Heart left ventricle (tissue), 16 donors: ENCODE measurements at places on chromosomes 5 and 9.

- DNase-seq = no peak
These were observed 284.5 kb downstream of the MAT2B start for GRCh38 chr5:163789870-163790269.

DNA sequence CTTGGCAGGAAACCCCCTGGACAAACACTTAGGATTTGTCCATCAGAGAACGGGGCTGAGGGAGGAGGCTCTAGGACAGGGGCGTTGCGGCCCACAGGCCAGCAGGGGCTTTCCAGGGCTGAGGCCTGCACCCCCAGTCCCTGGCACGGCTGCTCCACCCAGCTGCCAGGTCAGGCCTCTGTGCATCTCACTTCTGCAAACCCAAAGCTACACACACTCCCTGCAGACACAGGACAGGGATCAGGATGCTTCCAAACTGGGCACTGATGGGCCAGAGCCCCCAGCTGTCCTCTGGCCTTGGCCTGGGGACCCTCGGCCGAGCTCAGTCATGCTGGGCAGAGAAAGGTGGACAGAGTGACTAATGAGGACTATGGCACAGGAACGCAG, 106.2 kb upstream of the SARDH start:
- no peak for DNase-seq

GRCh38 chr9:98603821-98604383, 104.8 kb downstream of the GABBR2 start:
- no peak for DNase-seq

DNA sequence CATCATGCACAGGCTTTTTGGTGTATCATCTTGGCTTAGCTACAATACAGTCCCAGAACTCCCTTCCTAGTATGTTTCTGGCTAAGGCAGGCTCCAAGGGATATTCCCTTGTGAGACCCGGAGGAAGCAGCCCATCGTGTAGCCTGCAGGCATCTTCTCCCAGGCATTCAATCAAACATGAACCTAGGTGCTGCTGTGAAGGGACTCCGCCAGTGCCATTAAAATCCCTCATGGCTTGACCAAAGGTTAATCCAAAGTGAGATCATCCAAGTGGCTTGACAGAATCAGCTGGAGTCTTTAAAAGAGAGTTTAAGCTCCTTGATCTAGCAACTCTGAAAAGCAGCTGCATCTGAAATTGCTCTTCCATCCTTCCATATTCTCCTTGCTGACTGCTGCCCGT, 333.9 kb downstream of the DIRAS2 start:
- DNase-seq = no peak

DNA sequence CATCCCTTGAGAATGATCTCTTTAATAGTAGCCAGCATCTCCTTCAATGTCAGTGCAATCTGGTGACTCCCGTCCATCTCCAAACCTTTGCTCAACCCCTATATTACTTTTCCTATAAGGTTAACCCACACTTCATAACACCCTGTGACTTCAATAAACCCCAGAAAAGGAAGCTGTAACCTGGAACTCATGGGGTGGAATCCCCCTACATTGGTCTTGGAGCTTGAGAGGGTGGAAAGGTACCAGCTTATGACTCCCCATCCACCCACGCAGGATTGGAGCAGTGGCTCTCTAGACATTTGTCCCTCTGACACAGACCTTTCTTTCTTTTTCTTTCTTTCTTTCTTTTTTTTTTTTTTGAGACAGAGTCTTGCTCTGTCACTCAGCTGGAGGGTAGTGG, 54.7 kb upstream of the ZFR start:
- DNase-seq = no peak

GRCh38 chr5:140020601-140021177, 22.4 kb downstream of the NRG2 start:
- DNase-seq = no peak

DNA sequence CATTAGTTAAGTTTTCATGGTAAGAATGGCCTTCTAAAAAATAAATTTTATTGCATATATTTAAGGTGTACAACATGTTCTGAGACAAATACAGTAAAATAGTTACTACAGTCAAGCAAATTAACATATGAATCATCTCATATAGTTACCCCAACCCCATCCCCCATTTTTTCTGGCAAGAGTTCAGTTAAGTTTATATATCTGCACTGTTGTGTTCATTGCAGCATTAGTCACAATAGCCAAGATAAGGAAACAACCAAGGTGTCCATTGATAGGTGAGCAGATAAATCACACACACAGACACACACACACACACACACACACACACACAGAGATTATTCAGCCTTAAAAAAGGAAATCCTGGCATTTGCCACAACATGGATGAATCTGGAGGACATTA, 37.2 kb upstream of the OTULIN start:
- no peak for DNase-seq

- DNase-seq = no peak
These were observed at the start of gene FOXB2 for GRCh38 chr9:77019236-77019925. Gene FOXB2, plus strand, starts transcription at chr9:77019655. Its CDS starts 0 bp downstream, at chr9:77019655.

- DNase-seq = no peak
These were observed 81.1 kb upstream of the RORB start for GRCh38 chr9:74415995-74416394.

- DNase-seq = no peak
These were observed 360.1 kb downstream of the KDM4C start for GRCh38 chr9:7117676-7118561.

GRCh38 chr9:98801969-98802371, 5.5 kb upstream of the GALNT12 start:
- DNase-seq = no peak
